Keratinocyte (primary cell): ENCODE measurements at places on chromosomes 11 and 22. TPM values are rescaled to one million over a fixed set of nuclear protein-coding genes. Genes with fewer than 3 reads are reported as not detected.

CRYBB3 gene
- polyA plus RNA-seq: 0.06 TPM in 1 of 3 replicates, not detected in the others

GRCh38 chr22:47645450-47645914 lies 883.0 kb downstream of the TBC1D22A start:
- DNase-seq: no peak

- DNase-seq: no peak
Observed at GRCh38 chr11:92557879-92558278, 333.3 kb downstream of the FAT3 start.

DNA sequence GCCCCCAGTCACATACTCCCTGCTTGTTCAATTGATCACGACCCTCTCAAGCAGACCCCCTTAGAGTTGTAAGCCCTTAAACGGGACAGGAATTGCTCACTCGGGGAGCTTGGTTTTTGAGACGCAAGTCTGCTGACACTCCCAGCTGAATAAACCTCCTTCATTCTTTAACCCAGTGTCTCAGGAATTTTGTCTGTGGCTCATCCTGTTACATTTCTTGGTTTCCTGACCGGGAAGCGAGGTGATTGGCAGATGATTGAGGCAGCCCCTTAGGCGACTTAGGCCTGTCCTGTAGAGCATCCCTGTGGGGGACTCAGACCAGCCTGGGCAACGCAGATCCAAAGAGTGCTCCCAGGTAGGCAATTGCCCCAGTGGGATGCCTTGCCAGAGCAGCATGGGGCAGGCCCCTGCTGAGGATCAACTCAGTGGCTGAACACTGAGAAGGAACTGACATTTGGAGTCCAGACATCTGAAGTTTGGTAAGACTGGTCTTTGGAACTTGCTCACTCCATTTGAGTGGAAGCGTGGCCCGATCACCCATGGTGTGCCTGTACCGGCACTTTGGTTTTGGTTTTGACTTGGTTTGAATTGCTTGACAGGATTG lies 51.5 kb downstream of the NEU3 start:
- no peak for DNase-seq

GRCh38 chr11:71223671-71224660 lies 28.4 kb downstream of the SHANK2 start:
- DNase-seq: no peak
